Stimulated activated CD8-positive, alpha-beta memory T cell treated with anti-CD3 and anti-CD28 coated beads, Interleukin-7, amount 100 ng/mL, for 4 hours (primary cell): ENCODE measurements at places on chromosomes 2 and 18.

DNA sequence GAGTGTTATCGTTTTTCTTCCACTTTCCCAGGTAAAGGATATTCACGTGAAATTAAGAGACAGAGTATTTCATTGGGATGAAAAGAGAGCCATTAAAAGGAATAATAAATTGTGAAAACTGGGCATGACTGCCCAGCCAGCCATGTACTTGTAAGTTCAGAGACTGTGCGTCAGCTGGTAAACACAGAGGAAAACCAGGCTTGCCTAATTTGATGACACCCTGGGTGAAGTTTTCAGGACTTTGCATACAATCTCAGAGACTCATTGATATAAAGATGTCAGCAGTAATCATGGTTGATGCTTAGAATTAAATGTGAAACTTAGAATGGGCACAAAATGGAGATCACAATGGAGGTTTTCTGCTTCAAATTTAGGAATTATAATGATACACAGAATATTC is 153.5 kb upstream of the ZEB2 start:
- no peak for DNase-seq

GRCh38 chr18:7334973-7335568 is 104.2 kb downstream of the LRRC30 start:
- DNase-seq: no peak

- no peak for DNase-seq
Measured at GRCh38 chr18:33594799-33595198, 16.8 kb downstream of the ASXL3 start.

GRCh38 chr2:176763130-176763529 is 449.5 kb upstream of the HNRNPA3 start:
- DNase-seq: no peak

- DNase-seq: no peak
Measured at GRCh38 chr2:33670392-33670937, 71.4 kb upstream of the FAM98A start.

GRCh38 chr2:232629129-232629475 is 4.3 kb upstream of the EFHD1 start:
- DNase-seq: no peak

- DNase-seq: no peak
Measured at GRCh38 chr2:63643486-63643885, 54.7 kb downstream of the MDH1 start.

DNA sequence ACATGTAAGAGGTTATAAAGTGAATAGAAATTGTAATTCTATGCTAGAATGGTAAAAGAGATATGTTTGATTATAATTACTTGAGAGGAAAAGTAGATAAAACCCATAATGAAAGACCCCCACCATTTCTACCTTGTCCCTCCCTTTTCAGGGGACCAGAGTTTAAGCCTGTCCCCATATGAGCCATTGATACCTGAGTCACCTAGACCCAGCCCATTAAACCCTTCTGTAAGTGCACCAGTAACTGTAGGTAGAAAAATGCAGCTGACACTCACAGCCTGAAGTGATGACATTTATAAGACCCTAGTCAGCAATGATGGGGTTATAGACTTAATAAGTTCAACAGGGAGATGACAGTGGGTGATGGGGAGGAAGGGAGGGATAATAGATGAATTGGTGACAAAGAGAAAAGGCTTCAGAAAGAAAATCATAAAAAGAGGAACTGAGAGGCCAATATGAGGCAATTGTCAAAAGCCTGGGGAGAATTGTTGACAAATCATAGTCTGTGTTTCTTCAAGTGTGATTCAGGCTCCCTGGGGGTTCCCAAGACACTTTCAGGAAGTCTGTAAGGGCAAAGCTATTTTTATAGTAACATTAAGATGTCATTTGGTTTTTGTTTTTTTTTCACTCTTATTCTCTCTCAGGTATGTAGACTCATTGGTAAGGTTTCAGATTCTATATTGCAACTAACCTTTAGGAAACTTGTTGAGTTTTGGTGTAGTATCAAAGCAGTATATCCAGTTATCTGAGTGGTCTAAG is 544.2 kb downstream of the SATB2 start:
- no peak for DNase-seq

DNA sequence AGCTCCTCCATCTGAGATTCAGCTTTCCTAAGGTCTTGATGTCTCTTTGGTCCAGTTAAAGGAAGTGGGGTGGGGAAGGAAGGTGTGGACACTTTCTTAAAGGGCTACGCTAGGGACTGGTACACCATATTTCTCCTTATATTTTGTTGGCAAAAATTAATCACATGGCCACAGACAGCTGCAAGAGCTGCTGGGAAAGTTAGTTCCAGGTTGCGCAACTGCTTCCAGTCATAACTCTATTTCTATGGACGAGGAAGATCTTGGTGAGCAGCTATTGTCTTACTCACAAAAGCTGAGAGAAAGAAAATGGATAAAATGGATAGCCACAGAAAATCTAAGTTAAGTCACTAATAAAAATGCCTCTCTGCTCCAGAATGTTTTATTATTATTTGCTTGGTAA is 60.7 kb upstream of the PPM1B start:
- DNase-seq: no peak

- no peak for DNase-seq
Measured at GRCh38 chr2:28952836-28953211, 28.3 kb upstream of the TOGARAM2 start.

- DNase-seq: no peak
Measured at GRCh38 chr18:57410749-57411148, 24.4 kb upstream of the ONECUT2 start.

- no peak for DNase-seq
Measured at GRCh38 chr18:9287036-9287435, 47.5 kb upstream of the TWSG1 start.

GRCh38 chr2:198405311-198405710 is 600.9 kb downstream of the PLCL1 start:
- no peak for DNase-seq
